ENCODE measurements at places on chromosomes 5 and 9.

DNA sequence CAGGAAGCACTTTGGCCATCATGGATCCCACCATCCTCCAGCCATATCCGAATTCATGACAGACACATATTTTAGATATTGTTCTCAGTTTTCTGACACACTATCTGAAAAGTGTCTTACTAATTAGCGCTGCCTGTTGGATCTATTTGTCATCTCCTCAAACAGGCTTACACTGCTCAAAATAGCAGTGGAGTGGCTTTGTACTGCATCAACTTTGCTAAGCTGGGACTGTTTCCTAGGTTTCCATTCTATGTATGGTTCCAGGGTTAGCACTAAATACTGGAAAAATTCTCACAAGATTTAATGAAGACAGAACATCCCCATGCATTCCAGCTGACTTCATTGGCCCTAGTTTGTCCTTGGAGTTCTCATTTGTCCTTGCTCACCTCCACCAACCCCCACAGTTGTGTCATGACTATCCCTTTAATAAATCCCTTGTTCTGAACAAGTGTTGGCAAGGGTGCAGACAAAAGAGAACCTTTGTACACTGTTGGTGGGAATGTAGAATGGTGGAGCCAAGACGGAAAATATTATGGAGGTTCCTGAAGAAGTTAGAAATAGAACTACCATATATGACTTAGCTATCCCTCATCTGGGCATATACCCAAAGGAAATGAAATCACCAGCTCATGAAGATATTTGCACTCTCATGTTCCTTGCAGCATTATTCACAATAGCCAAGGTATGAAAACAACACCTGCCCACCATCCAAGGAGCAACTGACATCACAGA, 136.5 kb upstream of the RAI14 start:
- peak; percentile 69 for DNase-seq

DNA sequence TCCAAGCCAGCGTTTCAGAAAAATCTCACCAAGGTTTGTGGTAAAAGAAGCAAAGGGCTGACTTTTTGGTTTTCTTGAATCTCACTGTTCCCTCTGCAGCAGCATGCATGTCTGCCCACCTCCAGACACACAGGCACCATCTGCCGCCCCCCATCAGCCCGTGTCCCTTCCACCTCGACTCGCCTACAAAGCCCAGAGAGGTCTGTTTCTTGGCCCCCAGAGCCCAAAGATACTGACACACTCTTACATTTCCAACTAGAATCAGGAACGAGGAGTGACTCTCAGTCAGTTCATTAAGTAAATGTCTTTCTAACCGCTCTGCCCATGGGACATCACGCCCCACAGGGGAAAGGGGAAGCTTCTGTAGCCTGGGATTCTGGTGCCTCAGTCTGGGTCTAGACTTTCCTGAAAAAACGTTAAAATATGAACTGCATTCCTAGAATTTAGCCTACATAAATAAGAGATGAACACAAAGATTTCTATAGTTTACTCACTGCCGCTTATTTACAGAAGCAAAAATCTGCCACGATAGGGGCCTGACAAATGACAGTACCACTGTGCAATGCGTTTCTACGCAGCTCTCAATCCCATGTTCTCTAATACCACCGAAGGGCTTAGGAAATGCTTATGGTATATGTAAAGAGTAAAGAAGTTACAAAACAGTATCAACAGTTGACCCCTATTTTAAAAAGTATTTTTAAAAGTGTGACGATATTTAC, 4.1 kb downstream of the IL4 start:
- no peak for DNase-seq

GRCh38 chr5:13307480-13307879, 637.0 kb downstream of the DNAH5 start:
- no peak for DNase-seq

DNA sequence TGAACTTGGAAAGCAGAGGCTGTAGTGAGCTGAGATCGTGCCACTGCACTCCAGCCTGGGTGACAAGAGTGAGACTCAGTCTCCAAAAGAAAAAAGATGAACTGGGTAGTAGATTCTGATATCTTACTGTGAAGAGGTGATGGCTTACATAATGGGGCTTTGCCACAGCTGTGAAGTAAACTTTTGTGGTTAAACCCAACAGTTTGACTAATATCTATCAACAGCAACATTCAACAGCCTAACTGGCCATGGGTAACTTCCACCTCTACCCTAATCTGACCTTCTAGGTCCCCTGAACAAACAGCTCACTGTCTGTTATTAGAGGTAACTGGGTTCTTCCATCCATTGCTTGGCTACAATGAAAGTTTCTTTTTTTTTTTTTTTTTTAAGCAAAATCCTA, 52.1 kb downstream of the TLE1 start:
- DNase-seq: no peak

GRCh38 chr5:94503677-94504076, 114.7 kb downstream of the KIAA0825 start:
- no peak for DNase-seq

DNA sequence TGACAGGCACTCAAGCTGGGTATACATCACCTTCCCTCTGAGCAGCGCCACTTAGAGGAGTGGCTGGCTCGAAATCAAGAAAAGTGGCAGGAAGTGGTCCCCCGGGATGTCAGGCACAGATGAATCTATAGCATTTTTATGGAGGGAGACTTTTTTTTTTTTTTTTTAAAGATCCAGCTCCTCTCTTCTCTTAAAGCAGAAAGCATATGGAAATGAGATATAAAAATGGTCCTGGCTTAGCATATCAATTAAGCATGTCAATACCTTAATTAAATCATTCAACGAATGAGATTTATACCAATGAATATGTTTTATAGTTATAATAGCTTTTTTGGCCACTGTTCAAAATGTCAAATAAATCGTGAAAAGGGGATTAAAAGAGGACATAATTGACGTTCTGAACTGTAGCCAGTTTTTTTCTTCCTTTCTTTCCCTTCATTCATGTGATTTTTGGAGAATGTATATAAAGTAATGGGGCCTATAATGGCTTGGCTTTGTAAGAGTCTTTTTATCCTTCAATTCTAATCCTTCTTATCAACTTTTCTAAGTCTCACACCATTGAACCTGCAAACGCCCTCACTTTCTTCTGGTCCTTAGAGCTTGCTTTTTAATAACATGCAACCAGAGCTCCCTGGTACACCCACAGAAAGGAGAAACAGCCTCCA, 319.2 kb upstream of the PANK3 start:
- DNase-seq: no peak

GRCh38 chr5:42992088-42992879, 47.8 kb downstream of the ANXA2R start:
- DNase-seq: no peak

GRCh38 chr5:146040527-146040926, 64.8 kb downstream of the PLAC8L1 start:
- no peak for DNase-seq

DNA sequence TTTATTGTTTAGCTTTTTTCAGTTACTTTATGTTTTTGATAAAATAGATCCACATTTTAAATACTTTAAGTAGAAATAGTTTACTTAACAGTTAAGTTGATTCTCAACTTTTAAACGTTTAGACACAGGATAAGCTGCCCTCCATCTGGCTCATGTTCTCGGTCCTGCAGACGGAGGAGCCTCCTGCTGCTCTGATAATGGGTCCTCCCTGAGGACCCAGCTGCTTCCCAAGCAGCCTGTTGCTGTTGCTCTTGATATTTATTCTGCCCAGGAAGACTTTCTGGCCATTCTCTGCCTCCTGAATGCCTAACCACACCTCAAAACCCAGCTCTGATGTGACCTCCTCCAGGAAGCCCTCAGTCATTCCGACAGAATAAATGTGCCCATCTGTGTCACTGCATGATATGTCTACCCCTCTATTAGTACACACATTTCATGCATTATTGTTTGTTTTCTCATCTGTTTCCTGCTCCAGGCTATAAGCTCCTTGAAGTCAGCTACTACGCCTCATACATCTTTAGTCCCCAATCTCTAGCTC, 267.2 kb upstream of the MSX2 start:
- DNase-seq: no peak

DNA sequence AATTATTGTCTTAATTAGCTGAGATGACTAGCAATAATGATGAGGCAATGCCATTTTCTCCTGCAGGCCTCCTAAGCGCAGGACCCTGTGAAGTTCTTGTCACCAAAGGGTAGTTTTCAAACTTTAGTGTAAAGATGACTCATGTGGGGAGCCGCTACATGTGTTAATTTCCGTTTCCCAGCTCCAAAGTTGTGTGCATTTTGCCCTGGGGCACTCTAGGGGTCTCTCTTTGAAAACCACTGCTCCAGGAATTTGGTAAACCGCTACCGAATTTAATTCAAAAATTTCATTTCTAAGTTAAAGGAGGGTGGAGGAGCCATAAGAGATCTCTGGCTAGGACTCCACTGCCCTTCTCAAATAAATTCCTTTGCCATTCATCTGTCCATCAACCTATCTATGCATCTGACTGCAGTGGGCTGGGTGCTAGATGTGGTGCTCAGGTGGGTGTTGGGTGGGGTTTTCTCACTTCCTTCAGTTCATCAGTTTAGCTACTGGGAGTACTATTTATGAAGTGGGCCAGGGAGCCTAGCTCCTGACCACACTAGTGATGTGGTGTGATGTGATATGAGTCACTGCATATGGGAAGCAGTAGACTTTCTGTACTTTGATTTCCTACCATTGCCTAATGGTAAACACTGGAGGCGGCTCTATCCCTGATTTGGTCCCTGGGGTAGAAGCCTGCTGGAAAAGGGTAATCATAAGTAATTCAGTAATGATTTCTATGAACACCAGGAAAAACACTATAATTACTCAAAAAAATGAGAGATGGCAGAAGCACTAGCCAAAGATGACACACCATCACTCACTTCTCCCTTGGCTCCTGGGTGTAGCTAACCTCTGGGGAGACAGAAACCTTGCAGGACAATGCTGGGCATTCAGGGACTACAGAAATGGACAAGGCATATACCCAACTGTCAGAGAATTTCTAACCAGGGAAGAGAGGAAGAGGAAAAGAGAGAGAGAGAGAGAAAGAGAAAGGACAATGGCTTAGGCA, 4.0 kb upstream of the ZSWIM6 start:
- DNase-seq: peak; percentile 65

GRCh38 chr9:93116072-93116961, 17.7 kb downstream of the NINJ1 start:
- no peak for DNase-seq

GRCh38 chr9:138021251-138022056, 143.9 kb downstream of the CACNA1B start:
- DNase-seq: no peak

- DNase-seq: no peak
These were observed 38.8 kb downstream of the MUSK start for GRCh38 chr9:110707419-110707818.

DNA sequence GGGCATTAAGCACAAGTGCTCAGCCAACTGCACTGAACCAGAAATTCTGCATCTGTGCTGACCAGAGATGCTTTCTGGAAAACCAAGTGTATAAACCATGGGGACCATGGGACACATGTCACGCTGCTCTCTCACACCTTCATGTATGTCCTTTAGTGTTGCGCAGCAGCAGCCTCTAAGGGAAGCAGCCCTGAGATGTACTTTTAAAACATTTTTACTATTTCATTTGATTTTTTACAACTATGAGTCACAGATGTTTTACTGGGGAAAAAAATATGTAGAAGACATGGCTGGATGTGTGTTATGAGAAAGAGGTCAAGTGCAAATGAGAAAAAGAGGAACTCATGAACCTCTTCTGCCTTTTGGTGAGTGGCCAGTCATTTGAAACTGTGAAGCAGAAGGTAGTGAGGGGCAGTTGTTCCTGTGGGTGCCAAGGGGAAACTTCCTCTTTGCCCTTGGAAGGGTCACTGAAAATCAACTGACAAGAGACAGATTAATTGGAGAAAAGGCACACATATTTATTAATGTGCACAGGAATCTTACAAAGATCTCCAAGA, 31.4 kb upstream of the SYK start:
- DNase-seq: no peak

GRCh38 chr5:52754051-52754450, 33.7 kb upstream of the ITGA1 start:
- DNase-seq: no peak

DNA sequence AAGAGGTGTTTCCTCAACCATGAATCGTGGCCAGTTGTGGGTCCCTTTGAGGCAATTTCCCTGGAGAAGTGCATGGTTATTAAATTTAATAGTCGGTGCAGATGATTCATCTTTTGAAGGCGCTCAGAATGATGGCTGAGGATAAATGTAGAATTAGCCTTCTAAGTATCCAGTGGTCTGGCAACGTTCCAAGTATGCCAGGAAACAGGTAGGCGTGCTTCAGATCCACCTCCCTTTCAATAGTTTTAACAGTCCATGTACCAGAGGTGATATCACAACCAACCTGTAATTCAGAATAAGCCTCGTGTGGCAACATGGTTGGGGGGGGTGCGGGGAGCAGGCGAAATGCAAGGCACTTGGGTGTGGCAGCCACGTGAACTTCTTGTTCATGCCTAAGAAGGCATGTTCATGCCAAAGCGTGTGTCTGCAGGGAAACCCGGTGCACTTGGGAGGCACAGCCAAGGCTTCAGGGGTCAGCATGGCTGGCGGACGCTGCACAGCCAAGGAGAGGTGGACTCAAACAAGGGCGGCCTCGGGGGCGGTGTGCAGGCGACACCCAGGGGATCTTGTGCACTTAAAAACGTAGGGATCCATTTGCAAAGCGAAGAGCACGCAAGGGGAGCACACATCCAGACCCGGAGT, 5.2 kb upstream of the NKD2 start:
- peak; percentile 98 for DNase-seq

DNA sequence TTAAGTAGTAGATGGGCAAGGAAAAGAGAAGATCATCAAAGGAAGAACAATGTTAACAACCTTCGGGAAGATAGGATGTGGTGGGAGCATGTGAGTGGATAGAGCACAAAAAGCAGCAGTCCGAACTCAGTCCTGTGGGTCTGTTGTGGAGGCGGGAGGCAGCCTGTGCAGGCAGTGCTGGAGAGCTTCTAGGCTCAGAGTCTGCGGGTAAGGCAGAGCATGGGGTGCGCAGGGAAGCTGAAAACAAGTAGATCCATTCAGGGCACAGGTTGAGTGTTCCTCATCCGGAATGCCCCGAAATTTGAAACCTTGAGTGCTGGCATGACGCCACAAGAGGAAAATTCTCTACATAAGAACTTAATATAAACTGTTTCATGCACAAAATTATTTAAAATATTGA, 84.9 kb downstream of the PPIC start:
- no peak for DNase-seq

DNA sequence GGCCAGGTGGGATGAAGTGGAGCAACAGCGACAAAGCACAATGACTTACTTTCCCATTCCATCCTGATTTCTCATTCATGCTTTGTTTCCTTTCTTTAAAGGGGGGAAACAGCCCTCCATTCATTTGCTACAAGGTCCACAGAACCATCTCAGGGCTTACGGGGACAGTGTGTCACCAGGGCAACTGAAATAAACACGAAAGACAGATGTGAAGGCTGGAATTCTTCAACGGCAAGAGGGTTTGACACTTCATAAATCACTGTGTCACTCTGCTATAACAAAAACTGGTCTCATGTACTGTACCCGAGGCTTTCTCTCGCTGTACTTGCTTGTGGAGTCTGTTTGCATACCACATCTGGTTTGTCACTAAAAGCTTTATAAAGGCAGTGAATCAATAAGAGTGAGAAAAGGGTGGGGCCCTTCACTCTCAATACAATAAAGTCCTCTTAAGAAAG, 150.8 kb downstream of the EFNA5 start:
- peak; percentile 64 for DNase-seq

GRCh38 chr5:138354387-138354786, 1.9 kb downstream of the KDM3B start:
- no peak for DNase-seq

- no peak for DNase-seq
These were observed 249.6 kb downstream of the SLIT3 start for GRCh38 chr5:169051351-169051750.

GRCh38 chr5:53895091-53895683, 334.7 kb downstream of the NDUFS4 start:
- DNase-seq: no peak

GRCh38 chr5:159969966-159970365, 39.0 kb upstream of the TTC1 start:
- DNase-seq: peak; percentile 25

All from PC-3 (cell line).